ENCODE measurements at places on chromosomes 6 and 20.

DNA sequence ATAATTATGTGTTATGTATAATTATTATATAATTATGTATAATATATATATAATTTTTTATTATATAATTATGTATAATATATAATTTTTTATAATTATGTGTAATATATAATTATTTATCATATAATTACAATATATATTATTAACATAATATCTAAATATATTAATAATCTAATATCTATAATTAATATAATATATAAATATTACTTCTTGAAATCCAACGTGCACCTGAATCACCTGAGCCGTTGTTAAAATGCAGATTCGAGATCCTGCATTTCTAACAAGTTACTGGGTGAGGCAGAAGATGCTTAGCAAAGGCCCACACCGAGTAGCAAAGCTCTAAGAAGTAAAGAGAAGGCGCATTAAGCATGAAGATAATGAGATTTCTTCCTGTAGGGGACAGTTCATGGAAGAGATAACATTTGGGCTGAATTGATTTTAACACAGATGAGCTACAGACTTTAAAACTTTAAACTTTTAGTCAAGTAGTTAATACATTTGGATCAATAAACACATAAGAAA lies 406.4 kb upstream of the PLCB4 start:
- DNase-seq, result no peak

DNA sequence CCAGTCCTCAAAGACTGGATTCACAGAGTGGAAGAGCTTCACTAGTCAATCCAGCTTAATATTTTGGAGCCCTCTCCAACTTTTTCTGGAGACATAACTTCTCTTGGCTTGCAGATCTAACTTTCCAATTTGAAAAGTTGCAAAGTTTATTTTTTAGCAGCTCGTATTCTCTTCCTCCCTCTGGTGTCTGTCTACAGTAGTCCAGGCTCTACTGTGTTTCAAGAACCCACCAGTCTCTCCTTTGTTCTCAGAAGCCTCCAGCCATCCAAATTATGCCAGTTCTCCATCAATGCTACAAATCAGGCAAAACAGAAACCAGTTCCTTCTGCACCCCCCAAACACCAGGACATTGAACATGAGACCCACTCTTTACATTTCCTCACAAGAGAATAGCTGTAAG lies 376.1 kb upstream of the OPRM1 start:
- no peak for DNase-seq

DNA sequence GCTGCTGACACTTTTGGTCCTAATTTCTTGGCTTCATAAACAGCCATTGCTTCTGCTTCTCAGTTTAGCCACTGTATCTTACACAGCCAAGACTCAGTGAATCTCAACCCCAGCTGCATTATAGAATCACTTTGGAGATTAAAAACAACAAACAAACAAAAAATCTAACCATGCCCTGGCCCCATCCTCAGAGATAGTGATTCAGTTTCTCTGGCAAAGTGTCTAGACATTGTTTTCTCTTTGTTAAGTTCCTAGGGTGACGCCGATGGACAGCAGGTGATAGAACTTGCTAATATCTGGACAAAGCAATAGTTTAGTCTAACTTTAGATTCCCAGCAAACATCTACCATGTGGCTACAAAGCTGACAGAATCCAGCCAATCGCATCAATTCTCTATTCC lies 2.9 kb downstream of the ADGRF5 start:
- no peak for DNase-seq

DNA sequence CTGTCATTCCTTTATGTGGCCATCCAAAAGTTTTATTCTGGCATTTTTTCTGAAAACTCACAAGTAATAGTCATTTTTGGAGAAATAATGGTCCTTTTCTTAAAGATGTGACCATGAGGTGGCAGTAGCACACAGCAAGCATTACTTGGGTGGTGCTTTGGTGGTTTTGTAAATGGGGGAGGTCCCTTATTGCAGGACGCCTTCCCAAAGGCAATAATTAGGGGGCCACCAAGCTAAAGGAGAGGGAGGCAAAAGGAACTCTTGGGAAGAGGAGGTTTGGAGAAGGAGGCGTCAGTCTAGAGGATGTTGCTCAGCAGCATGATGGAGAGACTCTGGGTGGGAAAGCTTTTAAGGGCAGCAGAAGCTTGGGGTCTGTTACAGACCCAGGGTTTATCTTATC lies 422.6 kb upstream of the MMS22L start:
- DNase-seq, result no peak

GRCh38 chr6:35487658-35488516 lies 9.0 kb downstream of the TEAD3 start:
- peak; percentile 78 for DNase-seq

DNA sequence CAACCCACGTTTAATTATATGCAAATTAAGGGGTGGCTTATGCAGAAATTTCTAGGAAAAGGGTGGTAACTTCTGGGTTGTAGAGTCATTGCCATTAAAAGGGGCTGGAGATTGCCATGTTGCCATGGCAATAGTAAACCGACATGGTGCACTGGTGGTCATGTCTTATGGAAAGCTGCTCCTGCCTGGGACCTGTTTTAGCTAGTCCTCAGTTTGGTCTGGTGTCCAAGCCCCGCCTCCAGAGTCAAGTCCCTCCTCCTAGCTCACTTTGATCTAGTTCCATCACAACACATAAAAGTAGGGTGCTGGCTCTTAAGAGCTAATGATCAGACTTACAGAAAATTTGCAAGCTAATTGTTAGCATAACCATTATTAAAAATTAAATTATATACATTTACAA lies 5.3 kb downstream of the SLC22A2 start:
- no peak for DNase-seq

GRCh38 chr20:37359836-37360235 lies 13.9 kb downstream of the SRC start:
- no peak for DNase-seq

DNA sequence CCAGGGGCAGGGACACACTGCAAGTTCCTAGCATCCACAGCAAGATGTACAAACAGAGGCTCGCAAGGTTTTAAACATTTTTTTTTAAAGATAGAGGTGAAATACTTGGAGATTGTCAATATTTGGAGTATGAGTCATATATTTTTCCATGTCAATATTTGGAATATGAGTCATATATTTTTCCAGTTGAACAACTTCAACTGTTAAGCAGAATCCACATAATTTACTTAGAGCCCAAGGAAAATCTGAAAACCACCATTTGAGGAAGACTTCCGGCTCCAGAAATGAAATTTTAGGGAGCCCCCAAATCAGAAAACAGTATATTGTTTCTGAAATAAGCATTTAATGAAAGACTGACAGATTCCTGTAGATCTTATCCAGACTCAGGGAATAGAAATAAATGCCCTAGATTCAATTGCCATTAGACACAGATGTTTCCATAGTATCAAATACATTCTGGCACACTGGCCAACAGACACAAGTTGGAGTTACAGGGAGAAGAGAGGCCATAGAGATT lies 51.6 kb upstream of the FAM184A start:
- DNase-seq, result peak; percentile 35

GRCh38 chr6:125354649-125355048 lies 52.9 kb upstream of the HDDC2 start:
- DNase-seq, result no peak

DNA sequence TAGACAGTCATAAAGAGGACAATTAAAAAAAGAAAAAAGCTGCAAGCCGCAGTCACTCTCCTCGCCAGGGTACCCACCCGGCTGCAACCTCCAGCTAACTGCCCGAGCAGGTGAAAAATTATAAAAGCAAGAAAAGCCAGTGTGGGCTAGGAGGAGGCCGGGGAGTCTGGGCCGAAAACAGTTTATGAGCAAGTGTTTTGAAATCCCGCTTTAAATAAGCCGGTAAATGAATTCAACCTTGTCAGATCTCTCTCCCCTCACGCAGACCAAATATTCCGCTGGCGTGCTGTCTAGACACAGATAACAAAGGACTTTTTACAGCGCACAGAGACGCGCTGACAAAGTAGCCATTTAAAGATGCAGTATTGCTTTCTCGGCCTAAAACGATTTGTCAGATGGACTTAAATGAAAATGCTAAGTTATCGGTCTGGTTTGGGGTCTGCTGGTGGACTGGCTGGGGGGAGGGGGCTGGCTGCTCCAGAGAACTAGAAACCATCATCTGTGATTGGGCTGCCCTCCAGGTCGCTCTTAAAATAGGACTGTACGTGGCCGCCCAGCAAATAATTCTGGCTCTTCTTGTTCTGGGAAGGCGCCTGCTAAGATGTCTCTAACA lies 24.6 kb downstream of the PMEPA1 start:
- no peak for DNase-seq

DNA sequence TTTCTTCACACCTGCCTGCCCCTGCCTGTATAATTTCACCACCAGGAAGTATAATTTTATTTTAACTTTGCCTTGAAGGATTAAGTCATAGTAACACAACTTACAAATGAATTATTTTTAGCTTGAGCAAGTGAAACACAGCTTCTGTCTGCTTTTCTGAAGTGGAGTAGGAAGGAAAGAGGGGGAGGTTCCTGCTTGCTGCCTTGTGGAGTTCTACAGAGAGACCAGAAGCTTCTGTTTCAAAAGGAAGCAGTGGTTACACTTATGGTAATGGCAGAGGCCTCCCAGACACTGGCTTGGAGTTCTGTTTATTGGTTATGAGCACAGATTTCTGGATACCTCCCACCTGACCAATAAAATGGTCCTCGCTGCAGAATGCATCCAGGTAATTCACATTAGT lies 159.6 kb downstream of the TMEM200A start:
- DNase-seq, result no peak
